ENCODE measurements at places on chromosomes 12 and 14.
A peak's percentile ranks its signal among the peaks of the same experiment; 100 is the strongest.

DNA sequence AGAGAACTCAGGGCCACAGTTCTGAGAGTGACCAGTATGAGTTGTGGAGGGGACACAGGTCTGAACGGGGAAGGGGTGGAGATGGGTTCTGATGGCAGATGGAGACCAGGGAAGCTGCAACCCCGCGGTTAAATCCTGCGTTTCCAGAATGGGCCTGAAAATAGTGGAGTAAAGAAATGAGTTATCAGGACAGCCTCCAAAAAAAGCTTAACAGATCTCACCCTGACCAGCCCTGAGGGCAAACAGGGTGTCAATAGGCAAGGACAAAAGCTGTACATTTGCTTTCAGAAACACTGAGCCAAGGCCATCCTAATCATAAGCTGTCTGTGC lies 555 bp upstream of the RTN1 start:
- DNase-seq: no peak

DNA sequence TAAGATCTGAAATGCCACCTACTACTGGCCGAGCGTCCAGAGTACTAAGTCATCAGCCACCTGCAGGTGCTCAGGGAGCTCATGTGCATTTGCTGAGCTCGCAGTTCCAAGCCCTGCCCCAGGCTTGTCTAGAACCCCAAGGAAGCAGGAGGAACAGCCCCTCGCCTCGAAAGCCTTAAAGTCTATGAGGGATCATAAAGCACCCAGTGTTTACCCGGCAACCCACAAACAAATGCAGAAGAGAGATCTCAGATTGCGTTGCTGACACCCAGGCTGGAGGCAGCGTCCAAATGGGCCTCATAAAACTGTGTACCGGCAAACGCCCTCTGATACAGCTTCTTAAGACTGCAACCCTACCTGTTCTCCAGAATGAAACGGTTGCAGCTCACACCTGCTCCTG lies 6.8 kb downstream of the KDM2B start:
- DNase-seq: no peak

DNA sequence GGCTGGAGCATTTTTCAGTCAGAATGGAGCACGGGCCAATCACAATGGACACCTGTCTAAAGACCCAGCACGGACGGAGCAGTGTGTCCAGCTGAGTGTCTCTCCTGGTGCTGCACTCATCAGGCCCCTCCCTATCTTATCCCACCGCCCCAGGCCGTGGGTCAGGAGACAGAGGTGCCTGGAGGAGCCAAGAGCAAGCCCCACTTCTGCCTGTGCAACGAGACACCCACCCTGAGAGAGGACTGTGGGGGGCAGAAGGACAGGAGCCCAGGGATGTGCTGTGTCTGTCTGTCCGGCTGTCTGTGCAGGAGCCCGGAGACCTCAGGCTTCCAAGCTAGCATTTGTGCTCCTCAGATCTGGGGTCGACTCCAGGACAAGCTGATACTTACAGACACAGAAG lies 69.6 kb upstream of the SFSWAP start:
- no peak for DNase-seq

DNA sequence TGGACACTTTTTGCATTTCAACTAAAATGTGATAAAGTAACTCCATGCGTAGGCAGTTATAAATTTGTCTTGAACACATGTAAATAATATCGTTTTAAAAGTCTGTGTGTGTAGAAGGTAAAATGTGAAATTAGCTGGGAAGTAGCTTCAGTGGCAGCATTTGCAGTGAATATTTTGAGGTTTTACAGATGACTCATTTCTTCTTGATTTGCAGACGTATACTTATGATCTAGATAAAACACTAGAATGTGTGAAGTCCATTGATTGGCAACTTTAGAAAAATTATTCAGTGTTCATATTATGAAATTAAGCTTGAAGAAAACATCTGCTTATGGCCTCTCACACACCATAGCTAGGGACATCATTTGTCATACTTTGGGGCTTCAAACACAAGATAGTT lies 788.6 kb upstream of the NOVA1 start:
- DNase-seq: no peak

DNA sequence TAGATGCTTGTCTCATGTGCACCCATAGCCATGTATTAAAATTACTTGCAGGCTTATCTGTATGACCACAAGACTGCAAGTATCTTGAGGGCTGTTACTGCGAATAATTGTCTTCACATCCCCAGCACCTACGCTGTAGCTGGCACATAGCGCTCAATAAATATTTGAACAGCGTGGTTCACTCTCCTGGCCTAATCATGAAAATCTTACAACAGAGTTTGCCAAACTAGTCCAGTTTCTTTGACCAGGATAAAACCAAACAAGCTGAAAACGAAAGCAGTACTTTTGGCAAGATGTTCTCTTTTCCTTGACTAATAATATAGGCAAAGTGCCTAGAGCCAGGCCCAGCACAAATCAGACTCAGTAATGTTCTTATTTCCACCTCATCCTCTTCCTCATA lies 106.7 kb downstream of the RPS29 start:
- DNase-seq: no peak

GRCh38 chr12:57545809-57546437 lies 1.1 kb downstream of the DCTN2 start:
- DNase-seq: no peak

- no peak for DNase-seq
Observed at GRCh38 chr12:58496411-58497190, 423.7 kb downstream of the LRIG3 start.

DNA sequence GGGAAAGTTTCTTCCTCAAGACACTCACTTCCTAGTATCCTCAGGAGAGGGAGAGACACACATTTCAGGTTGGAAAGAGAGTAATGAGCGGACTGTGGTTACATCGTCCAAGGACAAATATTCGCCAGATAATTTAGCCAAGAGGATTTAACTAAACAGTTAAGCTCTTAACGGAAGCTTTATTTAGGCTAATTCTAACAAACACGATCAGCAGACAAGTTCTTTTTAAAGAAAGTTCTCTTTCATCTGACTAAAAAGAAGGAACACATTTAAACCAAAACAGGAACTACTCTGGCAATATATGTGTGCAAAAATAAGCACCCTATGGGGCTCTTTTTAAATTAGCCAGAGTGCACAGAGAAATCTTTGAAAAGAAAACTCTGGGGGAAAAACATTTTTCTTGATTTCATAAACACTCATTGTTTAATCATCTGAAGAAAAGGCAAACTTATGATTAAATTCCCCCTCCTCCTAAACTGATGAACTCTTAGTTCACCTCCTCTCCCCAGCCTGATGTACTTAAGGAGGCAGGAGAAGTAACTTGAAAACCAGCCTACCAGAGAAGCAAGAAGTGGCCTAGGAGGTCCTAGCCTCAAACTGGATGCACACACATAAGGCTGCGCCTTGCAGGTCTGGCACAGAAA lies 13.3 kb upstream of the BTG1 start:
- DNase-seq: no peak

DNA sequence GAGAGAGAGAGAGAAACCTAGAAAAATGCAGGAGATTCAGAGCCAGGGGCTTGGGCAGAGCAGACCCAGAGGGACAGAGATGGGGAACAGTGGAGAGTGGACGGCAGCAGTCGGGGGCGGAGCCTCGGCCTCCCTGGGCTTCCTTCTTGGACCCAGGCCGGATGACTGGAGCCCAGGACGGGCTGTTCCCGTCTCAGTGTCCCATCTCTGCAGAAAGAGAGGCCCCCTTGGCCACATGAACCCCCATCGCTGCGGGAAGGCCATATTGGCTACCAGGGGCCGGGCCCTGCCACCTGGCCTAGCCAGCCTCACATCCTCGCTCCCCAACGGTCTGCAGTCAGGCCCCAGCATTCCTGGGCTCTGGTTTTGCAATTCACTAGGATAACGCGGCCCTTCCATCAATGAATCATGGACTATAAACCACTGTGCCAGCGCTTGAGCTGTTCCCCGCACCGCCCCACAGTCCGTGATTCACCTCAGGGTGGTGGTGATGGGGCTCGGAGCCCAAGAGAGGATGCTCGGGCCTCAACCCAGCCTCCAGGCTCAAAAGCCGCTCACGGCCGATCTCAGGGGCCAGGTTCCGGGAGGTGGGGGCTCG lies 116.5 kb downstream of the RFLNA start:
- DNase-seq: no peak

GRCh38 chr12:19546611-19547162 lies 107.4 kb downstream of the AEBP2 start:
- no peak for DNase-seq

DNA sequence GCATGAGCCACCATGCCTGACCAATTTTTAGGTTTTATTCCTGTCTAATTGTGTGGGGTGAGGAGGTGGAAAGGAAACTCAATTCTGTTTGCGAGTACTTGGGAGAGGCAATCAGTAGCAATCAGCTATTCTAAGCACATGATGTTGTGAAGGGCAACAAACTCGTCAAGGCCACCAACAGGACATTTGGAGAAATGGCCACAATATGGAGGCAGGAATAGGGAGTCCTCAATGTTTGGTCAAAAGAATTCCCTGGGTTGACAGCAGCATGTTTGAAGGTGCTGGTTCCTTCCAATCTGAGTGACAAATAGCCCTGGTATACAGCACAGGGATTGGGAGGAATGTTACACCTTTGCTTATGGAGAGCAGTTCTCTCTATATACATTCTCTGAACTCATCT lies 32.7 kb upstream of the USP44 start:
- no peak for DNase-seq

GRCh38 chr12:130347588-130347987 lies 9.9 kb downstream of the PIWIL1 start:
- DNase-seq: no peak

- DNase-seq: no peak
Observed at GRCh38 chr12:120933786-120934185, 29.6 kb upstream of the SPPL3 start.

GRCh38 chr14:87805315-87805723 lies 187.7 kb downstream of the GALC start:
- DNase-seq: peak; percentile 20

DNA sequence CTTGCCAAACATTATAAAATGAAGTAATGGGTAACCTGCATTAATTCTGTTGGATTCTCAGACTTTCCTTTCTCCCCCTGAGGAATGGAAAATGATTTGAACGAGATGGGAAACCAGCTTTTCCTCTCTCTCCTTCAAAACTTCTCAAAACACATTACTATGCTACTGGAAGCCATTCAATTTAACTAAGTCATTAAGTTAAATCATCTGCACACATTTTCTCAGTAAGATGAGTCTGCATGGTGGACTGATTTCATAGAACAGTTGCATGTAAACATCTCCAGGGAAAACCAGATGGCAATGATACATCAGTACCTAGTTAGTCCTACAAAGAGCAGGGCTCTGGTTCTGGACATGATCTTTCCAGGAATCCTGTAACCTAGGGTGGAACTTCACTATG lies 59.9 kb downstream of the BMP4 start:
- no peak for DNase-seq

DNA sequence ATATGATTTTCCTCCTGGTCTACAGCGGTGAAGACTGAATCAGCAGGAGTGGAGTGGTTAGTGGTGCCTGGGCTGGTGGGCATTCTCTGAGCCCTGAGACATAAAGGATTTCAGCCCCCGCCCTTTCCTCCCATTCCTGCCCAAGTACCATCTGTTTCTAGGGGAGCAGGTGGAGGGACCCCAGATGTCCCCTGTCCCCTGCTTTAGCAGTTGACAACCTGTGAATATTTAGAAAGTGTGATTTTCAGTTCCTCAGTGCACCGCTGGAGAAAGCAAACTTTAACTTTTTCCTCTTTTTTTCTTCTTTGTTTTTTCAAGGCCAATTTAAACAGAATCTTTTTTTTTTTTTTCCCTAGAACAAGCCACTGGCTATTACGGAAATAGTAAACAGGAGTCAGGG lies 163.8 kb upstream of the MYL2 start:
- no peak for DNase-seq

DNA sequence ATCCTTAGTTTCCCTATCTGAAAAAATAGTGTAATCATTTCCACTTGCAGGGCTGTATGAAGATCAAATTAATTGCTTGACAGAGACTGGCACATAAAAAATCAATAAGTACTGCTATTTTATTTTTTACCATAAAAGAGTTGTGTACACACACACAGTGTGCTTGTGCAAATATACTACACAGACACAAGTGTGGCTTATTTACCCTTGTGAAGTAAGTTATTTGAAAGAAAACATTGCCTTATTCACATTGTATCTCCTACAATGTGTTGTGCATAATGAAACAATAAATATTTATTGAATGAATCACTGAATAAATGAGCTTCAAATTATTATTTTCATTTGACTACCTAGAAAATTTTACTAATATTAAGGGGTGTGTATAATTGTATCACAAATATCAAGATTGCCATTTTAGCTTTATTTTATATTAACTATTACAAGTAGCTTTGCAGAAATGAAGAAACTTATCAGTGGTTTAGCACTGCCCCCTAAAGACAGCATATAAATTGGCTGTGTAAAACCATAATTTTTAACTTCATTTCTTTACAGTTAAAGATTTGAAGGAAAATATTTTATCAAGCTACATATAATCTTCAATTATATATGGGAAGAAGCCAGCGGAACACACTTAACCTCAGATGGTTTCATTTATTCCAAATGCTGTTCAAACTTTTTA lies 11.3 kb downstream of the GARIN6 start:
- DNase-seq: no peak

DNA sequence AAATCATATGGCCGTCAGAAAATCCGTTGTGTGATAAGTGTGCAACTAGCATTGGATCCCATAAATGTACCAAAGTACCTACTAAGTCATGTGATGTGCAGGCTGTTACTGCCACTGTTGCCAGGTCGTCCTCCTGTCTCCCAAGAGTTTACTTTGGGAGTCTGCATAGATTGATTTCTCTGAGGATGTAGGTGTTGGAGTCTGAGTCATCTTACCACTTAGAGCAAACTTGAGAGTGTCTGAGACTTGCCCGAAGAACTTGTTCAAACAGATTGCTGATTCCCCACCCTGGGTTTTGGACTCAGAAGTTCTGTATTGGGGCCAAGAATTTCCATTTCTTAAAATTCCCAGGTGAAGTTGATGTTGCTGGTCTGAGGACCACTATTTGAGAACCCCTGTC lies 11.4 kb downstream of the TMX1 start:
- DNase-seq: no peak

DNA sequence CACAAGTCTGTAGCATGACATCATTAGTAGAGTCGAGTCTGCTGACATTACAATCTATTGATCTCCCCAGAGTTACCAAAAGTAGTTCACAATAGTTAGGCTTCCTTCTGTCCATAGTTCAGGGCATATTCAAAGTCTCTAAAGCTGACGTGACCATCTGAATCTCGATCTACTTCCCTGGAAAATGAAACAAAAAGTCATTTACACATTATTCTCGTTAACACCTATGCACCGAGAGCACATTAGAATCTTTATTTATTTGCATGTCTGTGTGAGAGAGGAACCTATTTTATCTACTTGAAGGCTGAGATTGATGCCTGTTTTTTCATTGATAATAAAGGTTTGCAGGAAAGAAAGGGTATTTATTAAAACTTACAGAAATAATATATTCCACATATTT lies 157.4 kb downstream of the EFCAB11 start:
- DNase-seq: no peak

- no peak for DNase-seq
Observed at GRCh38 chr14:69993326-69993725, 114.1 kb downstream of the SMOC1 start.

GRCh38 chr12:73731658-73732057 lies 806.0 kb upstream of the ATXN7L3B start:
- DNase-seq: no peak
